ENCODE measurements at places on chromosomes 11 and 22. TPM values are rescaled to one million over a fixed set of nuclear protein-coding genes. Genes with fewer than 3 reads are reported as not detected.

The IL10RA gene
- total RNA-seq, result not detected

The CCDC15 gene
- total RNA-seq, result 0.23 TPM

The EMID1 gene
- total RNA-seq, result 0.08 TPM

The RAD9A gene
- 4.8 TPM for total RNA-seq

The ADAMTS8 gene
- total RNA-seq, result 0.23 TPM

The TSPAN18 gene
- total RNA-seq, result 0.70 TPM

The MPEG1 gene
- not detected for total RNA-seq
